Articular chondrocyte of knee joint (primary cell): ENCODE measurements at places on chromosomes 12 and 14. TPM values are rescaled to one million over a fixed set of nuclear protein-coding genes. Genes with fewer than 3 reads are reported as not detected.

The ADAM20 gene
- total RNA-seq = 2.9 and 3.8 TPM in 2 replicates

The KRT6B gene
- not detected in 2 replicates for total RNA-seq

The HCAR3 gene
- total RNA-seq = not detected in 2 replicates

The RFX4 gene
- total RNA-seq = not detected in 2 replicates

The GPR162 gene
- total RNA-seq = 1.3 and 2.7 TPM in 2 replicates

The MGP gene
- total RNA-seq = 63.6 and 73.9 TPM in 2 replicates

The TAS2R9 gene
- 0.32 and 0.52 TPM in 2 replicates for total RNA-seq

The SDS gene
- total RNA-seq = not detected in 2 replicates

The ALDH1L2 gene
- 53.9 and 60.5 TPM in 2 replicates for total RNA-seq

The OR8S1 gene
- not detected in 2 replicates for total RNA-seq

The GPR84 gene
- total RNA-seq = under 0.01 and 0.13 TPM in 2 replicates

The TEP1 gene
- total RNA-seq = 25.0 and 27.2 TPM in 2 replicates

The PTPRQ gene
- 0.43 and 2.4 TPM in 2 replicates for total RNA-seq

The PLCZ1 gene
- not detected in 2 replicates for total RNA-seq

The LBHD2 gene
- total RNA-seq = not detected in 2 replicates

The GPR68 gene
- total RNA-seq = 8.0 and 13.2 TPM in 2 replicates

The SLC10A1 gene
- total RNA-seq = not detected in 2 replicates

The COL2A1 gene
- 3.2 and 3.5 TPM in 2 replicates for total RNA-seq
